KG1 (cell line): ENCODE measurements at places on chromosomes 13 and 19.

DNA sequence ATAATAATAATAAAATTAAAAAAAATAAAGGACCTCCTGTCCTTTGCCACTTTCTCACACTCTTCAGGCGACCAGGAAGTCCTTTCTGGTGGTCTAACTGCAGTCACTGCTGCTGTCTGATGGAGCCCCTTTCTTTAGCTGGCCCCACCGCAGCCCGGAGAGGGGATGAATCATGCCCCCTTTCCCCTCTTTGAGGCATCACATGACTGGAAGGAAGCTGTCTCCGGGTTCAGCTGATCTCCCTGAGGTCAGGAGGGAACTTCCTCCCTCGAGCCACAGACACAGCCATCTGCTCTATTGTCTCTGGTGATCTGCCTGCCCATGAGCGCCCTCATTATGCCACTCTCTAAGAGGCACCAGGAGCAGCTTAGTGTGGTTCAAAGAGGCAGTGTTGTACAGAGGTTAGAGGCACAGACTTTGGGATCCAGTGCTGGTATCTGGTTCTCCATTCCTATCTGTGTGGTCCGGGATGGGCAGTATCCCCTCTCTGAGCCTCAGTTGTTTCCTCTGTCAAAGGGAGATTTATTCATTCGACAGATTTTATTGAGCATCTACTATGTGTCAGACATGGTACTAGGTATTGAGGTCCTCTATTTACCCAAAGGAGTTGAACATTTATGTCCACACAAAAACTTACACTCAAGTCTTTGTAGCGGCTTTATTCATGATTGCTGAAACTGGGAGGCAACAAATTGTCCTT lies 30.0 kb downstream of the VAV1 start:
- peak; percentile 78 for DNase-seq

GRCh38 chr13:65500481-65500880 lies 1729.7 kb downstream of the PCDH9 start:
- DNase-seq = no peak

GRCh38 chr13:24279327-24280110 lies 29.9 kb upstream of the C1QTNF9 start:
- no peak for DNase-seq

GRCh38 chr19:45008552-45008951 lies 7.3 kb downstream of the RELB start:
- DNase-seq = no peak

- no peak for DNase-seq
Measured at GRCh38 chr19:48415395-48415794, 21.9 kb downstream of the GRIN2D start.
